GM12864 (cell line): ENCODE measurements at places on chromosomes 2 and 18.

- DNase-seq: no peak
Measured at GRCh38 chr2:109141727-109142283, 12.8 kb downstream of the SH3RF3 start.

DNA sequence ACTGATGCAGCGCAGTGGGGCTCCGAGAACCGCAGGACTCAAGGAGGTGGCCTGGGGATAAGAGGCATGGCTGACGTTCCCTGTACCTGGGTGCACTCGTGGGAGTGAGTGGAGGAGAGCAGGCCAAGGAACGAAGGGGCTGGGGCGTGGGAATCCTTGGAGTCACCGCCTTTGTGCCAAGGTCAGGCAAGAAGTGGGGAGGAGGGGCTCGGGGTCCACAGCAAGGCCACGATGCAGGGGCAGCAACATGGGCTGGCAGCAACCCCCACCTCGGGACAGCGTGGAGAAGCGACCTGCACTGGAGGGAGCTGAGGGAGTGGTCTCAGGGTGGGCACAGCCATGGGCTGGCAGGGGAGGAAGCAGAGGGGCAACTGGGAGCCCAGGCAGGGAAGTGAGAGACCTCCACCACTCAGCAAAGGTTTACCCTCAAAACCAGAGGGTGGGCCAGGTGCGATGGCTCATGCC lies 18.6 kb downstream of the ARID5A start:
- no peak for DNase-seq

DNA sequence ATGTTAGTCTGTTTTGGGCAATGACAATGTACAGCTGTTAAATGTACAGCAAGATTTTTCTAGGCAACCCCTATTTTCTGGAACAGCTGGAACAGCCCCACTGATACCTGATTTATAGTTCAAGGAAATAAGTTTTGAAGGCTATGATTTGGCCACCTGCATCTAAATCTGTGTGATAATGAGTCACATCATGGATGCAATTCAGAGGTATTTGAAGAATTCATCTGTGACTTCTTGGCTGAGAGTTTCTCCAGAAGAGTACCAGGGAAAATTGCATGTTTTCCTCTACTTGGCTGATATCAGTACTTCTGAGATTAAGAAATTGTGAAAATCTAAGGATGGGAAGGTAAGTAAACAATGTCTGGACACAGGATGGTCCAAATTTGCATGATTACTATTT lies 40.7 kb upstream of the NT5C1B start:
- no peak for DNase-seq

DNA sequence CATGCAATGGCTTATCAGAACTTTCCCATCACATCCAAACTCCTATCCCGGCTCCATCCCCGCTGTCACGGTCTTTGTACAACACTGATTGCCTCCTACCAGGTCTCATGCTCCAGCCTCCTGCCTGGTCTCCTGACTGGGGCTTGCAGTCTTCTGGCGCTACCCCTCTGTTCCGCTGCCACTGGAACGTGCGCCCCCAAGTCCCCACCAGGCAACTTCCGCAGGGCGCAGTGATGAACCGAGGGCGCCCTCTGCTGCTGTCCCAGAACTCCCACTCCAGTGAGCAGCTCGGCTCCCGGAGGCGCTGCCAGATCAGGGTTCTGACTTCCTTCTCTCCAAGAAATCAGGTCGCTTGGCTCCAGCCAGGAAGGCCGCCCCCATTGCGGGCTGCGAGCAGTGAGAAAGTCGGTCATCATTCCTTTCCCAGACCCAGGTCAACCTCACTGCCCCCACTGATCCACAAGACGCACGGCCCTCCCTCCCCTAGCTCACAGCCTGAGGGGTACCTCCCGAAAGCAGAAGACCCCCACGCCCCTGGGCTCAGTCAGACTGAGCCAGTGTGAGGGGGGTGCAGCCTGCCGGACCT lies 43.9 kb upstream of the RAB11FIP5 start:
- no peak for DNase-seq

- DNase-seq: no peak
Measured at GRCh38 chr2:173607606-173608311, 253.1 kb downstream of the CDCA7 start.

DNA sequence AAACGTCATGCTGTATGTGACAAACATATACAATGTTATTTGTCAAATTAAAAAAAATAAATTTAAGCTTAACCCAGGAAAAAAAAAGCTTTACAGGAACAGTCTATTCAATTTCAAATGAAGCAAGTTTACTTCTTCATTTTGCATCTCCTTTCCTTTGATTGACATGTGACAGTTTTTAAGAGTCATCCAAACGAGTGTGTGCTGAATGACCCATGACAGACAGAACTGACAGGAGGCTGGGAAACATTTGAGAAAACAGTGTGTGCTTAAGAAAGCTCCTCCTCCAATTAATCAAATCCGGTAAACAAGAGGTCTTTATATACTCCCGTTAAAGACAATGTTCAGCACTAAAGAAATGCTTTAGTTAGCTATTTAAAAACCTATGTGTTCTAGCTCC lies 177.7 kb downstream of the SRBD1 start:
- DNase-seq: no peak

DNA sequence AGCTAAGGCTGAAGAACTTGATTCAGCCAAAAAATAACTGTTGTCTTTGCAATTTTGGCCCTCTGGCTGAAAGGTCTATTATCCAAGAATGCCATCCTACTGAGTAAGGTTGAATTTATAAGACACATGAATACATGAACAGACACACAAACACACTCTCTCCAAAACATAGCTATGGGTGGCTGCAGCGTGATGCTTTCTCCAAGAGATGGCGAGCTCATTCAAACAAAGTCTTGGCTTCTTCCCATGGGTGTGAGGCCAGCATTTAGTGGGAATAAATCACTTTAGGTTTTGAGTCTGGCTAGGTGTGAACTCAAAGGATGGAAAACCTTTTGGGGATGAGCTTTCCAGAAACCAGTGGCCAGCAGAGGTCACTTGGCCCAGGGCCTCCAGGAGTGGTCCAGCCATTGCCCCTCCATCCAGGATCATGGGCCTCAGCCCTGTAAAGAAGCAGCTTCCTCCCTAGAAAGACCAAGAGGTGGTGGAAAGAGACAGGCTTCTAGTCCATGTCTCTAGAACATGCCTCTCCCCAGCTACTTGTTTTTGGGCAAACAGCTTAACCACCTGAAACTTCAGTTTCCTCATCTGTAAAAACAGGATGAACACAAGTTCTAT lies 11.0 kb upstream of the OSR1 start:
- no peak for DNase-seq

DNA sequence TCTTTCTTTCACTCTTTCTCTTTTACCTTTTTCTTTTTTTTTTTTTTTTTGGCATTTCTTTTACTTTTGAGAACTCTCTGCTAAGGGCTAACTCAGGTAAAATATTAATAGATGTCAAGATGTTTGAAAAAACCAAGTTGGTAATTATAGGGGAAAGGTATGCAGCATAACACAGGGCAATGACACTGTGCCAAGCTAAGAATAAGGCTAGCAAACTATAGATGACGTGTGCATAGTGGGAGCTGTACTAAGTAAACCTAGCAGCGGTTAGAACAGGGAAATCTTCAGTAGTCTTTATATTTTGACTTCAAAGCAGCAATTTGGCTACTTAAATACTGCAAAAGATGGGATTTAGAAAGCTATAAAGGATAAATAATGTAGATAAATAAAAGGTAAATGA lies 415.4 kb upstream of the RGPD4 start:
- DNase-seq: no peak

GRCh38 chr18:13280070-13280795 lies 61.7 kb downstream of the LDLRAD4 start:
- no peak for DNase-seq

- DNase-seq: no peak
Measured at GRCh38 chr2:46781468-46782189, 134.0 kb downstream of the MCFD2 start.

GRCh38 chr18:369224-370015 lies 101.6 kb upstream of the THOC1 start:
- DNase-seq: no peak

GRCh38 chr2:43459446-43460173 lies 136.2 kb downstream of the THADA start:
- DNase-seq: no peak

- no peak for DNase-seq
Measured at GRCh38 chr2:155913356-155913755, 419.2 kb downstream of the NR4A2 start.

GRCh38 chr2:180322781-180323180 lies 315.7 kb upstream of the CWC22 start:
- no peak for DNase-seq

DNA sequence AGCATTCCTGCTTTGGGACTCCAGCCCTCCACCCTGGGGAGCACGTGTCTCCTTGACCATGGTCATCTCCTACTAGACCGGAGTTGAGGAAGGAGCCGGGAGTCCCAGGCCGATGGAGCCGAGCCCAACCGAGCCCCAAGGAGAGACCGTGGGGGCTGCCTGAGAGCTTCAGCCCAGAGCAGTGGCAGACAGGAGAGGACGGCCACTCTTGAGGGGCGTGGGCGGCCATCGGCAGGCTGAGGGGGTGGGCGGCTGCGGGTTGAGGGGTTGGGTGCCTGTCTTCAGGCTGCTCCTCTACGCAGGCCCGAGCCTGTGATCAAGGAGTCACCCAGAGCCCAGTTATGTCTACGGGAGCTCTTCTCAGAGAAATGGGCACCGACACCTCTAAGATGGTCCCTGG lies 158.7 kb downstream of the PXDN start:
- no peak for DNase-seq

GRCh38 chr2:157922336-157922735 lies 46.2 kb upstream of the ACVR1 start:
- no peak for DNase-seq

GRCh38 chr2:138503087-138503442 lies 1.5 kb downstream of the SPOPL start:
- no peak for DNase-seq

GRCh38 chr18:78891185-78891762 lies 88.3 kb upstream of the SALL3 start:
- no peak for DNase-seq

DNA sequence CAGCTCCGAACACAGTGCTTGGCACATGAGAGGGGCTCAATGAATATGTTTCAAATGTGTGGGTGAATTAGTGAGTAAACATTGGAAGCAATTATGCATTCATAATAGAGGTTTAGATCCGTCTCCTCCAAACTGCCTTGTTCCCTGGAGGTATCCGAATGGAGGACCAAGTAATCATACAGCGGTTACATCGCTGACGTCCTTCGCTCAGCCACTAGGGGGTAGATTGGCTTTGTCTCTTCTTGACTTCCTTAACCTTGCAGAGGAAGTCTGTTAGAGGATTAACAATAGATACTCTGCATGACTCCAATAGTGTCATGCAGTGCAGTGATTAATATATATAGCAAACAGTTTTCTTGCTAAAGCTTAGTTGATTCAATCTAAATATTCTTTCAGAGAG lies 517.0 kb downstream of the PTPRM start:
- no peak for DNase-seq

GRCh38 chr2:128485761-128486639 lies 167.3 kb upstream of the HS6ST1 start:
- DNase-seq: no peak

DNA sequence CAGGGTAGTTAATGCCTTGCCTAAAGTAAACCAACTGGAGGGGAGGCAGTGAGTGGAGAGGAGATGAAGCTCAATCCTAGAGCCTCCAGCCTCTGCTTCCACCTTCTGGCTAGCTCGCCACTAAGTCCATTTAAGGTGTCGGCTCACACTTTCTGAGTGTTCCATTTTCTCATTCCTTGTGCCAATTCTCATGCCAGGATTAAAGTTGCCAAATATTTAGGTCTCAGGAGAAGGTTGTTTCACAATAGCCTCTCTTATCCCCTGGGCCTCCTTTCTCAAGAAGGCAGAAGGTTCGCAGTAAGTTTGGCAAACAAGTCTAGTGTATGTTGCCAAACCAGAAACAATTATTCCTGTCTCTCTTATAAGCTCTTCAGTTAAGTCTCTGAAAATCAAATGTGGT lies 57.2 kb downstream of the TACR1 start:
- no peak for DNase-seq

DNA sequence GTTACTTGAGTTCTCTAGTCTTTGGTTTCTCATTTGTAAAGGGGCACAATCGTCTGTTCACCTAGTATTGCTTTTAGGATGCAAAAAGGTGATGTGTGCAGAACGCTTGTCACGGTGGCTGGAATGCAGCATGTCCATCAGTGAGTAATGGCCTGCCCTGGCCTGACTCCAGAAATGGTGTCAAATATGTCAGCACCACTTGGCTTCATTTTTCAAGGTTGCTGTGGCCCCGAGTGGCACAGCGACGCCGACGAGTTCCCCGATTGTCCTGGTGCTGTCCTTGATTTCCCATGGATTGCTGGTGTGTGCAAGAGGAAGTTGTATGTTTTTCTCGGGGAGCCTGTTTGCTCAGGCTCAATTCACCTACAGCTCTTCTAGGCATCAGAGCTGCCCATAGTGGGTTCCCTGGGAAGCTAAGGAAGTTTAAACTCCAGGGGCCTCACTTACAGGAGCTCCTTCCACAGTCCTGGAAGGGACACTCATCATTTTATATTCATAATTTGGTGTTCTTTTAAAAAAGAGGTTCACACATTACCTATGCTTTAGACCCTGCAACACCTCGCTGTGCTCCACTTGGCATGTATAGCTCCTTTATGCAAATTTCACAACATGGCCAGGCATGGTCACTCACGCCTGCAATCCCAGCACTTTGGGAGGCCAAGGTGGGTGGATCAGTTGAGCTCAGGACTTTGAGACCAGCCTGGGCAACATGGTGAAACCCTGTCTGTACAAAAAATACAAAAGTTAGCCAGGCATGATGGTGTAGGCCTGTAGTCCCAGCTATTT lies 25.6 kb upstream of the ZNF407 start:
- no peak for DNase-seq

- no peak for DNase-seq
Measured at GRCh38 chr2:128496700-128497099, 178.0 kb upstream of the HS6ST1 start.

- no peak for DNase-seq
Measured at GRCh38 chr2:102657770-102658169, 38.4 kb downstream of the SLC9A2 start.

DNA sequence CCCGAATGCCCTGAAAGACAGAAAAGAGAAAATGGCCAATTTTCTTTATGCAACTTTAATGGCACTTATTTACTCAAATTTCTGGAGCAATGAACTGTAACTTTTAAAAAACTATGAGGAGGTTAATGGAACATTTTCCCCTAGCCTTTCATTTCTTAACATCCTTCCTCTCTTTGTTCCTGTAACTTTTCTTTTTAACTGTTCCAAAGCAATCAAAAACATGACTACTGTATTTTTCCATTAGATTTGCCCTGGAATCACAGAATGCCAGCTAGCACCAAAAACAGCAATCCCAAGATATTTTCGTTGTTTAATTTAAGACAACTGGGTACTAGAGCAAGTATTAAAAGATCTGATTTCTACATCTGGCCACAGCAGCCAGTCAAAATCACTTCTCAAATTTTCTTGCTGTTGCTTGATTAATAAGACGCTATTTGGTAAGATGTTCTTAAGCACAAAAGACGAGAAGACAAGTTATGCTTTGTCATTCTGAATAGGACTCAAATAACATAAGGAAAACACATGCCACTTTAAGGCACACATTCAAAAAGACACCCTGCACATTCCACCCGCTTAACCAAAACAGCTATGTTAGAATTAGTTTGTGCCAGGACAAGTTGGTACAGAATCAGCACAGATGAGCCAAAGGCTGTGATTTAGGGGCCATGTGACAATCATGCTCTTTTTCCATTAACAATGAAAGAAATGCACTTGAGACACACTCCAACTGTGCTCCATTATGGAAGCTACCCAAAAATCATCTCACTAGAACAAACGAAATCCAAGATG lies 3.6 kb downstream of the STARD7 start:
- DNase-seq: no peak

- no peak for DNase-seq
Measured at GRCh38 chr18:907885-908757, 3.5 kb downstream of the ADCYAP1 start.
